ENCODE measurements at places on chromosomes 6 and 20.

GRCh38 chr6:43767553-43768505 lies 2.2 kb upstream of the VEGFA start:
- no peak for DNase-seq

GRCh38 chr6:75115481-75115880 lies 90.4 kb downstream of the COL12A1 start:
- no peak for DNase-seq

DNA sequence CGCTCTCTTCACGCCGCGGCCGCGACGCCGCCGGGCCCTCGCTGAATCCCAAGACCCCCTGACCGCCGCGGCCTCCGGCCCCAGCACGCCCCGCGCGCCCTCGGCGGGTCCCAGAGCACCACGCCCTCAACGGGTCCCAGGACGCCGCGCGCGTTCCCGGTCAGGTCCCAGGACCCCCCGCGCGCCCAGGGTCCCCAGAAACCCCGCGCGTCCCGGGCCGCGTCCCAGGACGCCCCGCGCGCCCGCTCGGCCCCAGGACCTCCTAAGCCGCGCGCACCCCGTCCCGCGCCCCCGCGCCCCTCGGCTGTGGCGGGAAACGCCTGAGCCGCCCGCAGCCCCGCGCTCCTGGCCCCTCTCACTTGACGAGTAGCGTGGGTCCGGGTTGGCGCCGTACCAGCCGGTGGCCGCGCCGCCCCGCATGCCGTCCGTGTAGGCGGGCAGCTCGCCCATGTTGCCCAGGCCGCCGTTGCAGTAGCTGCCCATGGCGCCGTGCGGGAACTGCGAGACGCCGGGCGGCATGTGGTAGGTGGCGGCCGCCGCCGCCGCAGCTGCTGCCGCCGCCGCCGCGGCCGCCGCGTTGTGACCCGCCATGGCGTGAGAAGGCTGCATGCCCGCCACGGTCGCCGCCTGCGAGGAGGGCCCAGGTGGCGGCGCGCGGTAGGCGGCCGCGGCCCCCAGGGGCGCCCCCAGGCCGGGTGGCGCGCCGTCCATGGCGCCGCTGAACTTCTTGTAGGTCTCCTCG lies 556 bp downstream of the NKX2-4 start:
- no peak for DNase-seq

DNA sequence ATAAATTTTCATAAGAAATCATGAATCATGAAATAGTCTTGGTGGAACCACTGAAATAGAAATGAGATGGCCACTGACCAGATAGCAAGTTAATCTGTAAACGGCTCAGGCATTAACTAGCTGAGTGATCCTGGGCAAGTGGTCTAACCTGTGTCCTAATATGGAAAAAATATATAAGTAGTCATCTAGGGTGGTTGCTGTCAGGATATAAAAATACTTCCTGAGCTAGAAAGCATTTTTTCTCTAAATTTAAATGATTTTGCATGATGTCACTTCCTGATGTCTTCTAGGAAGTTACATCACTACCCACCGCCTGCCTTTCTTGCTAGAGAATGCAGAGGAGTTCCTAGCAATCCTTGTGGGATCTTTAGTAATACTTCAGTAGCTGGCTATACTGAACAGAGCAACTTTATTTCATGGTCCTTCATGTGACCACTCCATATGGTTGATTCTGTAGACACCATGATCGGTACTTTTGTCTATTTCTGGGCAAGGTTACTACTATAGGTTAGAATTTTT lies 228.1 kb upstream of the CEP162 start:
- no peak for DNase-seq

GRCh38 chr6:36115412-36115811 lies 14.9 kb upstream of the MAPK13 start:
- no peak for DNase-seq

GRCh38 chr20:33043731-33044181 lies 9.9 kb upstream of the BPIFB3 start:
- no peak for DNase-seq

- no peak for DNase-seq
These were observed 76.1 kb downstream of the TBX18 start for GRCh38 chr6:84688141-84688873.

DNA sequence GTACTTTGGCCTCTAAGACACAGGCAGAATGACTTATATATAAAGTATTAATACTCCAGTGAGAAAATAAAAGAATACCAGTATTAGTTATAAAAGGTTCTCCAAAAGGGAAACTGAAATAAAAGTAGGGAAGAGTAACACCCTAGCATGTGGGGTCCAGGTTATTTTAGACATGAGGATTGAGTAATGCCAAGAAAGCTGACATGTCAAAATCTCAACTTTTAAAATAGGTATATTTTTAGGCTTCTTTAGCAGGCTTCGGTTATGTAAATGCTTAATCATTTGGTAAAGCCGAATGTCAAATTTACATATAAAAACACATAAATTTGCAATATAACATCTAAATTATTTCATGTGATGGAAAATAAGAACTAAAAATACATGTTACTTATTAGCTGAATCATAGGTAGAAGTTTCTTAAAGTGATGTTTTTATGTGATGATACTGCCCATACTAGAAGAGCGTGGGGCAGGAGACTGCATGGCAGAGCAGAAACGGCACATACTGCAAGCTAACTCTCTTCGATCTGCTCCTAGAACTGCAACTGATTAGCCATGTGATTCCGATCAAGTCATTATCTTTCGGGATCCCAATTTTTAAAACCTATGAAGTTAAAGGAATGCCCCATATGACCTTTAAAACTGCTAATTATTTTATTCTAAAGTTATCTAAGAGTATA lies 129.4 kb upstream of the DST start:
- DNase-seq = no peak

DNA sequence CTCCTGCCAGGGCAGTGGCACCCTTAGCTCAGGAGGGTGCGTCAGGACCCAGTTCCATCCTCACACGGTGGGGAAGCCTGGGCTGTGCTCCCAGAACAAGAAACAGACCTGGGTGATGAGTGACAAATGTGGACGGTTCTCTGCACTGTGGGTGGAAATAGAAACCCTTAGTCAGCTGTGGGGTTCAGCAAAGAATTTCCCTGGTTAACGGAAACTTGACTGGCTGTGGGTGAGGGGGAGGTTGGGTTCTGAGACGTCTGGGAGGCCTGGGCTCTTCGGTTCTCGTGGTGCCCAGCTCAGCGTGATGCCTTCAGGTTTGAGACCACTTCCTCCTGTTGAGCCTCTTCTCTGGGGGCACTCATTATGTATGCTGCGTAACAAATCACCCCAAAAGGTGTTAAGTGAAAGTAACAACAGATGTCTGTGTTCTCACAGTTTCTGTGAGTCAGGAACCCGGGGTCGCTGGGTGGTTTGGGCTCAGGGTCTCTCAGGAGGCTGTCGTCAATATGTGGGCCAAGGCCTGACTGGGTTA lies 53.1 kb upstream of the FAM83D start:
- no peak for DNase-seq

DNA sequence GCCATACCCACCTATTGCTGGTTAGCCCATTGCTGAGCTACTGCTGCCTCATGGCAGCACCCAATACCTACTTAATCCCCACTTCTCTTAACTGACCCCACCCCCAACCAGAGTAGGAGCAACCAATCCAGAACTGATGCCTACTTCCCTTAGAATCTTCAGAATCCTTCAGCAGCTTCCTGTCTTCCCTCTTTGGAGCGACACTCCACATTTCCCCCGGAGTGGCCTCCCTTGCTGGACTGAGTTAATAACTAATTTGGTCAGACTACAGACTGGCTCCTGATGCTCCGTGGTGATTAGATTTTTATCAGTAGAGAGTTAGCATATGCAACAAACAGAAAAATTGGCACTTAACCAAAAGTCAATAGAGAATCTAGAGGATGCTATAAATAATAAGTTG lies 51.2 kb upstream of the UBR2 start:
- DNase-seq = no peak

DNA sequence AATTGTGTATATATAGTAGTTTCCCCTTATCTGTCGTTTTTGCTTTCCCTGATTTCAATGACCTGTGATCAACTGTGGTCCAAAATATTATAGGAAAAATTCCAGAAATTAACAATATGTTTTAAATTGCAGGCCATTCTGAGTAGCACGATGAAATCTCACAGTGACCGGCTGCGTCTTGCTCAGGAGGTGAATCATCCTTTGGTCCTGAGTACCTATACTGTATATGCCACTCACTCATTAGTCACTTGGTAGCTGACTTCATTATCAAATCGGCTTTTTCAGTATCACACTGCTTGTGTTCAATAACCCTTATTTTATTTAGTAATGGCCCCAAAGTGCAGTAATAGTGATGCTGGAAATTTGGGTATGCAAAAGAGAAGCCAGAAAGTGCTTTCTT lies 728.3 kb upstream of the EYS start:
- no peak for DNase-seq

DNA sequence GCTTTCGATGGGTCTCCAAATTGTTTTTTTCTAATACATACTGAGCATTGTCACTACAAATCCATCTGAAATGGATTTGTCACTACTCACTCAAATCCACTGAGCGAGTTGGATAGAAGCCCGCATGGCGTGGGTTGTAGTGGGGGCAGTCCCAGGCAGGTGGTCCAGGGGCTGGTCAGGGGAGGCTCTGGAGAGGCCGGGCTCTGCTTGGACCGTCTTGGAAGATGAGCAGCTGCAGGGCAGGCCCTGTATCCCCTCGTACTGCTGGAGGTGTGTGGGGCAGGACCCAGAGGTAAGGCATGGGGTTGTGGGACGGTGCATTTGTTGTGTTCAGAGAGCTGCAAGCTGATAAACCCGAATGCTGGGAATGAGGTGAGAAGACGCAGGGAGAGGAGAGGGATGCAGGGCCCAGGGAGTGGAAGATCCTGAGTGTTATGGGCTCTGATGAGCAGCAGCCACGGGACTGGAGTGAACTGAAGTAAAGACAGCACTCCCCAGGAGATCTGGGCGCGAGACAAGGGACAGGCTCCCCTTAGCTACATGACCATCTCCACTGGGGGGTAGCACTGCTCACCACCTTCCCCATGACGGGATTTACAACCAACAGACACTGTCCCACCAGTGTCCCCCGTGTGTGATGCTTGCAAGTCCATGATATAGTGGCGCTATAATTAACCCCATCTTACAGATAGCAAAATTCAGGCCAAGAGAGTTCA lies 45.9 kb downstream of the PSMG4 start:
- DNase-seq = no peak

DNA sequence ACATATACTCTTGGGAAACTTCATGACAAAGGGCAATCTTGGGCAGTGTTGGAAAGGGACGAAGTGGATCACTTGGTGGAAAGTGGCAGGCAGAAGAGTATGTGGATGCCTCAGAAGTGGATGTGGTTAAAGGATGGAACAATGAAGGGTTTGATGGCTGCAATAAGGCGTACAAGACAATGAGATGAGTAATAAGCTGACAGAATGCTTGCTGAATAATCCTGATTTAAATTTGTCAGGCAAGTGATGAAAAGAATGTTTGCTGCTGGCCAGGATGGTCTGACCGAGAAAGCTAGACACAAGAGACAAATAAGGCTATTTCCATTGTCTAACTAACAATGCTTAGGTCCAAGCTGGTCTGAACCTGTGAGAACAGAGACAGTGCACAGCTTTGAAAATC lies 61.6 kb upstream of the CEP85L start:
- DNase-seq = no peak

GRCh38 chr6:7697432-7697819 lies 28.5 kb upstream of the BMP6 start:
- no peak for DNase-seq

DNA sequence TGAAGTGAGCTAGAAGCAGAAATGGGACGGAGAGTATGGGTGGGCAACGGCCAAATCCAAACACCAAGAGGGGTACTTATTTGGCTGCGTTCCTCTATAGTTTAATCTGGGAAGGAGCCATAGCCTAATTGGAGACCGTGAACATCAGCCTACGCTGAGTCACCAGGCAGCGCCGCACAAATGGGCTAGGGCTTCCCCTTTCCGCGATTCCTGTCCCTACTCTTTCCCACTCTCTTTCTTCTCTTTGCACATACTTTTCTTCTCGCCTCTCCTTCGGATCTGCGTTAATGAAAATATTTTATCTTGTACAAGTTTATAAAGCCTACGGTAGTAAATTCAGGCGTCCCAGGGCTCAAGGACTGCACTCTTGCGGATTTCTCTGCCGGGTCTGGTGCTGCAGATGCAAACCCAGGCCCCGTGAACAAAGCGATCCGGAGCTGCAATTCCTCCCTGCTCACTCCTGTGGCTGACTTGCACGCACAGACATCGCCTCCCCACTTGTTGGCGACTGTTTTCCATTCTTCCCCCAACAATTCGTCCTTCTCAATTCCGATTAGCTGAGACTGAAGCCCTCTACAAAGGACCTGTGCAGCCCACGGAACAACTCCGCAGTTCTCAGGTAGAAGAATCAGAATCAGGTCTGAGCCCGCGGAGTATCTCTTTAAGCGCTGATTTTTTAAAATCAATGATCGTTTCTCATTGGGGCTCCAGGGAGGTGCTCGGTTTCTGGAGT lies 4.2 kb upstream of the TBX18 start:
- no peak for DNase-seq

DNA sequence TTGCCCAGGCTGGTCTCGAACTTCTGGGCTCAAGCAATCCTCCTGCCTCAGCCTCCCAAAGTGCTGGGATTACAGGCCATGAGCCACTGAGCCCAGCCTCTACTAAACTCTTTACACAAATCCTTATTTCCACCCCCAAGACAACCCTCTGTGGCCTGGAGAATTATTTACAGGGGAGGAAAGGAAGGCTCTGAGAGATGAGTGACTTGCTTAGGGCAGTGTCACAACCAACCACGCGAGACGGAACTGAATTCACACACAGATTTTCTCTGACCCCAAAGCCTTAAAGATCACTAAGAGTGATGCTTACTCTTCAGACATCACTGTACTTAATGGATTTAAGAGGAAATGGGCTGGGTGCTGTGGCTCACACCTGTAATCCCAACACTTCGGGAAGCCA lies 86.2 kb downstream of the RIPOR3 start:
- no peak for DNase-seq

DNA sequence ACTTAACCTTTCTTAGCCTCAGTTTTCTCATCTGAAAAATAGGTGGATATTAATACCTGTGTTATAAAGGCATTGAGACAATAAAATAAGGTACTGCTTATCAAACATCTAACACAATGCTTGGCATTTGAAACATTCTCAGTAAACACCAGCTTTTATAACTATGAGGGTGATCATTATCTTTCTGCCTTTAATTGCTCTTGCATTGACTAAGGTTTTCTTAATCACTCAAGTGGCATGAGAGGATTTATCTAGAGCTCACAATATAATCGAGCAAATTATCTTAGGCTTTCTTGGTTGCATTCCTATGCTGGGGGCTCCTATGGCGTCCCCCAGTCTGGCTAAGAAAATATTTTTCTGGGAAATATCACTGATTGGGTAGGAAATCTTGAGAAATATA lies 716.4 kb upstream of the MARCKS start:
- DNase-seq = no peak

DNA sequence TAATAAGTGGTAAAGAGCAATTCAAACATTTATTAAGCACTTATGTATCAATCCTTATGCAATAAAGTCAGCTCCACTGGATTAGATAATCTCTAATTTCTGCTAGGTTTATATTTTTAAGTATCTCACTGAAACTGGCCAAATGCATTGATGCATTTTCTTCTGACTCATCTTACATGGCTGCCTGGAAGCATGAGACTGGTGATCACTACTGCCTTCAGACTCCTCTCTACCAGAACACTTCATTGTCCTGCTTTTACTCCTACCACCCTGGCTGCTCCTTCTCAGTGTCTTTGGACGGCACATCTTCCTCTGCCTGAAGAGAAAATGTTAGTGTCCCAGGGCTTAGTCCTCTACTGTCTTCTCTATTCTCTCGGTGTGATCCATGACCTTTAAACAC lies 7.4 kb downstream of the CEP85L start:
- DNase-seq = no peak
